ENCODE measurements at places on chromosomes 16 and 17.

DNA sequence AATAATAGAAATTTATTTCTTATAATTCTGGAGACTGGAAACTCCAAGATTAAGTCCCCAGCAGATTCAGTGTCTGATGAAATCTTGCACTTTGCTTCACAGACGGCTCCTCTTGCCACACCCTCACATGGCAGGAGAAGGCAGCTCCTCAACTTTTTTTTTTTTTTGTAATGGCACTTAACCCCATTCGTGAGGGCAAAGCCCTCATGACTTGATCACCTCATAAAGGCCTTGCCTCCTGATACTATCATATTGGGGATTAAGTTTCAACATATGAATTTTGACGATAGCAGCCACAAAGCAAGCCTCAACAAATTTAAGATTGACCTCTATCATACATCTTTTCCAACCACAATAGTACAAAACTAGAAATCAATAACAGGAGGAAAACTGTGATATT is 42.3 kb upstream of the CDYL2 start:
- no peak for DNase-seq

DNA sequence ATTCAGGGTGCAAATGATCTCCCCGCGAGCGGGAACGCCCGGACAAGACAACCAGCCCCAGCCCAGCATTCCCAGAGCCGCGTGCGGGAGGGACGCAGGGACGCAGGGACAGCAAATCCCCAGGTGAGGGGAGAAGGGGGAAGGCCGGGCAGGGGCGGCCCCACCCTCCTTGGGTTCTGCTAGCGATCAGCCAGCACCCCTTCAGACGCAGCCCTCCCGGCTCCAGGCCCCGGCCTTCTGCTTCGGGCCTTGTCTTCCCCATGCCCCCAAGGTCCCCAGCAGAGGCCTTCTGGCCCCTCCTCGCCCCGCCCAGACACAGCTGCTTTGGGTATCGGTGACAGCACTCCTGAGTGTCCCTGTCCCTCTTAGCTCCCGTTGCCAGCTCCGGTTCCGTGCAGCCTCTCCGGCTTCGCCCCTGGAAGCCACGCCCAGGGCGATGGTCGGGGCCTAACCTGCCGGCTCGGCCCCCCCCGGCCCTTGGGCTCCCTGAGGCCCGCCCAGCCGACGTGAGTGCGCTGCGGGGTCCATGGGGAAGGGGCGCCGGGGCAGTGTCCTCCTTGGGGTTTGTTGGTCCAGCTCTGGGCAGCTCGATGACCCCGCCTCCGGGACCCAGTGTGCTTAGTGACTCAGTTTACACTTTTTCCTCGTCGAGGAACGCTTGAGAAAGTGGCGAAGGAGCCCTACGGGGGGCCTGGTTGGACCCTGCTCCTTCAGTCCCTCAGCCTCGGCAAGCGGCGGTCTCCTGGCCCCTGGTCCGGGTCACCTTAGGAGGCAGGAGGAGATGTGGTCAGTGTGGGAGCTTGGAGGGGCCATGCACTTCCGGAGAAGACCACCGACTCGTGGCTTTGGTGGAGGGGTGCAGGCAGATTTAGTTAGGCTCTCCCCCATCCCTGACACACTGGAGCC is 50.5 kb upstream of the AMZ2 start:
- no peak for DNase-seq

DNA sequence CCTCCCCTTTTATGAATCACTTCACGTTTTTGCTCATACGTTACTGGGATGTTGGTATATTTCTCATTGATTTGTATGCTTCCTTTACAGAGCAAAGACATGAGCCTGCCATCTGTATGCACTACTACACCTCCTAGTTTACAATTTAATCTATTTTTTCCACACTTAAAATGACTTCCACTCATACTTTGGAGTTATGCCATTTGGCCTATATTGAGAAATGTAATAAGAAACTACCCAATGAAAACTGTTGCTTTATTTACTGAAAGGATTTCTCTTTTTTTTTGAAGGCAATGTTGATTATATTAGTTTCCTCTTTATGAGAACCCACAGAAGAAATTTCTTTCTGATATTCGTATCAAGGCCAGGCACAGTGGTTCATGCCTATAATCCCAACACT is 43.1 kb downstream of the DUSP14 start:
- no peak for DNase-seq

DNA sequence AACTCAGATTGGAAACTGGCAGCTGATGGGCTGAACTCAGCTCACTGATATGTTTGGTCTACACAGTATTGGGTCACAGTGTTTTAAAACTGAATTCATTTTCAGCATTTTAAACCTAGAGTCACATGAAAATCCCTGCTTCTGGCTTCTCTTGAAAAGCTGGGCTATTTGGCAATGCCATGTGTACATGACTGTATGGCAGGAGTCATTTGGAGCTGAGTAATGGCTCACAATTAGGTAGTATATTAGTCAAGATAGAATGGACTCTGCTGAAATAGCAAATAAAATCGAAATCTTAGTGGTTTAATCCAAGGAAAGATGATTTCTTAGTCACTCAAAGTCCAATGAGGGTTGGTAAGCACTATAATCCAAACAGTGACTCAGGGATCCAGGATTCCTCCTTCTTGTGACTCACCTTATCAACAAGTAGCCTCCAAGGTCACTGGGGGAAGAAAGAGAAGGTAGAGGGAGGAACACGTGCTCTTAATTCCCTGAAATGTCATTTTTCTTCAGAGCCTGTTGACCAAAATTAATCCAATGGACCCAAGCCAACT is 13.9 kb upstream of the PMP22 start:
- no peak for DNase-seq

DNA sequence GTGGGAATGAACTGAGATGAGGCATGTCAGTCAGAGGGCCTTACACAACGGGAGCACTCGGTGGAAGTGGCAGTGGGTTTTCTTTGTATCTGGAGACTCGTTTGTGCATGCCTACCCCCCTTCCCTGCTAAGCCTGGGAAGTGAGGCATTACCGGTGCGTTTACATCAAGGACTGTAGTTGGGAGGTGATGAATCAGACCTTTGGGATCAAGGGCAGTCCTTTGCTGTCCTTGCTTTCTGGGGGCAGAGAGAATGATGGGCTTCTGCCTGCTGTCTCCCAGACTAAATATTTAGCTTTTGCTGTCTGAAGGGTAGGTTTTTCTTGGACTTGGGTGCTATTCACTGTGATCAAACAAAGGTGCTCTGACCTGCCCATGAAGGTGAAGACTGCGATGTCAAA is 83.0 kb downstream of the WWP2 start:
- no peak for DNase-seq

DNA sequence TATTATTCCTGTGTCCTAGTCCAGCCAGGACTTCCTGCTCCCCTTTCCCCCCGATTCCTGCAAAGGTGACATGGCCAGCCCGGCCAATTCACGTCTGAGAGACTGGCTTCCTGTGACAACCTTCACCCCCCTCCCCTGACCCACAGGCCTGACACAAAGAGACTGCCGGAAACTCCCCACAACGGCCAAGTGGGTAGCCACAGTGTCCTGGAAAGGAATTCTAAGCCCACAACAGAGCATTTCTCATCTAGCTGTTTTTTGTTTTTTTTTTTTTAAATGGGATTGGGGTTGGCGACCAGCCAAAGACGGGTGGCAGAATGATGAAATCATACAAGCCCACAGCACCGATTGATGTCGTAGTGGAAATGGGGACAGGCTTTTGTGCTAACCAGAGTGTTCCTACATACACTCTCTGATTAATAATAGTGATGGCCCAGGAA is 2.8 kb upstream of the XAF1 start:
- DNase-seq, result peak; percentile 34

Data from AG09319 (cell line).